ENCODE measurements at places on chromosomes 4 and X. TPM values are rescaled to one million over a fixed set of nuclear protein-coding genes. Genes with fewer than 3 reads are reported as not detected.

GRCh38 chr4:125097729-125098128 is 217.0 kb upstream of the FAT4 start:
- no peaks in the 10 kb centered on the region for H3K27me3 ChIP-seq
- no peak for DNase-seq

GRCh38 chrX:46645614-46646013 is 72.0 kb downstream of the CHST7 start:
- H3K4me3 ChIP-seq = no peak overlapping the region
- H3K4me1 ChIP-seq = peaks cover 3% of the 10 kb centered on the region
- DNase-seq = no peak
- no peak overlapping the region for H3K27ac ChIP-seq
- no peaks in the 10 kb centered on the region for H3K36me3 ChIP-seq

GRCh38 chrX:149511081-149511480 is 6.0 kb upstream of the IDS start:
- H3K27me3 ChIP-seq = no peaks in the 10 kb centered on the region
- no peak for DNase-seq
- H3K36me3 ChIP-seq = no peaks in the 10 kb centered on the region
- no peaks in the 10 kb centered on the region for H3K4me1 ChIP-seq
- H3K4me3 ChIP-seq = no peak overlapping the region
- no peak overlapping the region for H3K27ac ChIP-seq

GRCh38 chr4:2340272-2341061 is 78.0 kb downstream of the ZFYVE28 start:
- no peaks in the 10 kb centered on the region for H3K4me1 ChIP-seq
- H3K36me3 ChIP-seq = no peaks in the 10 kb centered on the region
- H3K4me3 ChIP-seq = no peak overlapping the region
- no peaks in the 10 kb centered on the region for H3K27me3 ChIP-seq
- H3K27ac ChIP-seq = no peak overlapping the region
- no peak for DNase-seq

DNA sequence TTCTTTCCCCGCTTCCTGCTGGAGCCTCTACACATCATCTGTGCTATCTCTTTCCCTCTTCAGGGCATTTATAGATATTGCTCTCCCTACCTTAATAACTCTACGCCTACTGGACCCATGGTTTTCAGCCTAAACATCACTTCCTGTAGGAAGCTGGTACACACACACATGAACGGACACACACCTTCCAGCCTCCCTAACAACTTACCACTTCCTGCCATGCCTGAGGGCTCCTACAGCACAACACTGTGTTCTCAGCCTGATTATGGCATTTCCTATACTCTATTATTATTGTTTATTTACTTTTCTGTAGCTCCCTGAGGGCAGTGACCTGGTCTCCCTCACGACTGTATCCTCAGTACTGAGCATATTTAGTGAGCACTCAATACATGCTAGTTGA is 163.6 kb upstream of the MAP3K15 start:
- no peak for DNase-seq
- no peak overlapping the region for H3K4me3 ChIP-seq
- peaks cover 9% of the 10 kb centered on the region for H3K36me3 ChIP-seq
- H3K27ac ChIP-seq = no peak overlapping the region

- no peak overlapping the region for H3K4me3 ChIP-seq
- H3K27me3 ChIP-seq = no peaks in the 10 kb centered on the region
- DNase-seq = no peak
- H3K27ac ChIP-seq = no peak overlapping the region
Measured at GRCh38 chrX:43604753-43605152, 51.3 kb upstream of the MAOA start.

DNA sequence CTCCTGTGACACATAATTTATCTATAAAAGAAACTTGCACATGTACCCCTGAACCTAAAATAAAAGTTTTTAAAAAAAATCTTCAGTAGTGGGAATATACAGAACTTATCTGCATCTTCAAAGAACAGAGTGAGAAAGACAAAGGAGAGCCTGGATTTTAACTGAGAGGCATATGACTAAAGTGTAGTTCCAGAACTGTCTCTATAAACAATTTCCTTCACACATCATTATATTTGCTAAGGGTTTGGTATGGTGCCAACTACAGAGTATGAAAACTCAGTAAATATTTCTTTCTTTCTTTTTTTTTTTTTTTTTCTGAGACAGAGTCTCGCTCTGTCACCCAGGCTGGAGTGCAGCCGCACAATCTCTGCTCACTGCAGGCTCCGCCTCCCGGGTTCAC is 49.9 kb upstream of the NFKB1 start:
- no peak for DNase-seq
- H3K4me3 ChIP-seq = no peak overlapping the region
- no peaks in the 10 kb centered on the region for H3K27me3 ChIP-seq
- H3K4me1 ChIP-seq = no peaks in the 10 kb centered on the region

DNA sequence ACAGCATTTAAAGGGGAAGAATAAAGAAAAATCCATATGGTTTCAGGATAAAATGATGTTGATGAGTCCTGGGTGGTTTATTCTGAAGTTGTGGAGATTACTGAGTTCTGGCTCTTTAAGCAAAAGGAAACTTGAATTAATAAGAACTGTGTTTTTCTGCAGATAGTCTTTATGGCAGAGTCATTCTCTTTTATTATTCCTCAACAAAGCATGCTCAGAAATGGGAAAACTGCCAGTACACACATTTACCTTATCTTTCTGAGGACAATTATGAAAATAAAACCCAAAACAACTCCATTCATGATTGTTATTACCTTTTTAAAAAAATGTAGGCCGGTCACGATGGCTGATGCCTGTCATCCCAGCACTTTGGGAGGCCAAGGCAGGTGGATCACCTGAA is 58.5 kb downstream of the ADD1 start:
- H3K27me3 ChIP-seq = no peaks in the 10 kb centered on the region
- no peaks in the 10 kb centered on the region for H3K4me1 ChIP-seq
- no peak for DNase-seq
- H3K36me3 ChIP-seq = peaks cover 54% of the 10 kb centered on the region

GRCh38 chrX:129000018-129000417 is 523.3 kb downstream of the SMARCA1 start:
- no peak for DNase-seq
- no peak overlapping the region for H3K27ac ChIP-seq
- H3K4me3 ChIP-seq = no peak overlapping the region
- no peaks in the 10 kb centered on the region for H3K27me3 ChIP-seq
- no peaks in the 10 kb centered on the region for H3K4me1 ChIP-seq
- no peaks in the 10 kb centered on the region for H3K36me3 ChIP-seq

- no peaks in the 10 kb centered on the region for H3K27me3 ChIP-seq
- no peak overlapping the region for H3K4me3 ChIP-seq
- peaks cover 15% of the 10 kb centered on the region for H3K4me1 ChIP-seq
- no peak for DNase-seq
- H3K36me3 ChIP-seq = 0 out of 2 replicates have a peak, but pooled peaks cover 2% of the 10 kb centered on the region
Measured at GRCh38 chr4:126779436-126780166, 853.2 kb upstream of the INTU start.

DNA sequence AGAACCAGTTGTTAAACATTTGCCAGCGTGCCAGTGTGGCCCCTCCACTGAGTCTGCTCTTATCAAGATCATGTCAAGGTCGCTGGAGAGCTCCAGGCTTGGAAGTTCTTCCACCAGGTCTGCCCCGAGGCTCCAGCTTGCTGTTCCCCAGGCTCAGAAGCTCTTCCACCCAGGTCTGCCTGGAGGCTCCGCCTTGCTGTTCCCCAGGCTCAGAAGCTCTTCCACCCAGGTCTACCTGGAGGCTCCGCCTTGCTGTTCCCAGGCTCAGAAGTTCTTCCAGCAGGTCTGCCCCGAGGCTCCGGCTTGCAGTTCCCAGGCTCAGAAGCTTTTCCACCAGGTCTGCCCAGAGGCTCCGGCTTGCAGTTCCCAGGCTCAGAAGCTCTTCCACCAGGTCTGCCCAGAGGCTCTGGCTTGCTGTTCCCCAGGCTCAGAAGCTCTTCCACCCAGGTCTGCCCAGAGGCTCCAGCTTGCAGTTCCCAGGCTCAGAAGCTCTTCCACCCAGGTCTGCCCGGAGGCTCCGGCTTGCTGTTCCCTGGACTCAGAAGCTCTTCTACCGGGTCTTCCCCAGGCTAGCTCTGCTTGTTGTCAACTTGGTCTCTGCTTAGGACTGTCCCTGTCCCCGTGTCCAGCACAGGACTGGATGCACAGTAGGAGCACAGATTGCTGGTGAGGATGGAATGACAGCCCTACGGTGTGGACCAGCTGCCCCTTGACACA is 54.4 kb downstream of the HMX1 start:
- no peaks in the 10 kb centered on the region for H3K4me1 ChIP-seq
- 0 out of 2 replicates have a peak, but pooled peaks cover 4% of the 10 kb centered on the region for H3K27me3 ChIP-seq
- no peak for DNase-seq
- H3K27ac ChIP-seq = no peak overlapping the region
- no peaks in the 10 kb centered on the region for H3K36me3 ChIP-seq

The GYG2 gene
- total RNA-seq = 14.4 TPM

The TASL gene
- total RNA-seq = not detected

The NWD2 gene
- 0.02 TPM for total RNA-seq
